ENCODE measurements at places on chromosomes 6 and 20.

GRCh38 chr6:29737707-29738630, 14.7 kb downstream of the HLA-F start:
- no peaks in the 10 kb centered on the region for H3K4me1 ChIP-seq
- H3K4me3 ChIP-seq = no peak overlapping the region

GRCh38 chr6:148842296-148843019, 95.6 kb downstream of the UST start:
- no peak overlapping the region for H3K4me3 ChIP-seq
- H3K27me3 ChIP-seq = no peaks in the 10 kb centered on the region
- no peaks in the 10 kb centered on the region for H3K4me1 ChIP-seq
- no peak overlapping the region for H3K27ac ChIP-seq
- no peak for DNase-seq

- H3K36me3 ChIP-seq = no peaks in the 10 kb centered on the region
- no peak overlapping the region for H3K27ac ChIP-seq
- no peaks in the 10 kb centered on the region for H3K4me1 ChIP-seq
Measured at GRCh38 chr6:132028029-132028428, 76.9 kb upstream of the CCN2 start.

GRCh38 chr20:14790771-14791620, 453.6 kb upstream of the FLRT3 start:
- H3K36me3 ChIP-seq = no peaks in the 10 kb centered on the region
- no peaks in the 10 kb centered on the region for H3K4me1 ChIP-seq
- no peaks in the 10 kb centered on the region for H3K27me3 ChIP-seq
- DNase-seq = no peak

DNA sequence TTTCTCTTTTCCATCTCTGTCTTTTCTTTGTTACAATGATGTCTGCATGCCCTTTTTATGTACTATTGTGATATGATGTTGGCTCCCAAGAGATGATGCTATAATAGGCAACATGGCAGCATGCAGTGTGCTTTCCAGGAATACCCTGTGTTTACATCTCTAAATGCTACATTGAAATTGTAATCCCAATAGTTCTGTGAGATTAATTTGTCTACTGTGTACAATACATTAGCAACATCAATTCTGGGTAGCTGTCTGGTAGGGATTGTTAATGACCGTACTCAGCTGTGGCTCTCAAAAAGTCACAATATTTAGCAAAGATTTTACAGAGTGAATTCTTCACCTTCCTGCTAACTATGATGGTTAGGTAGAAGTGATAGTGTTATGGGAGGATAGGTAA, 225.6 kb upstream of the MMS22L start:
- H3K27me3 ChIP-seq = no peaks in the 10 kb centered on the region
- H3K4me3 ChIP-seq = no peak overlapping the region
- no peak for DNase-seq
- H3K4me1 ChIP-seq = no peaks in the 10 kb centered on the region

- no peak overlapping the region for H3K27ac ChIP-seq
- no peaks in the 10 kb centered on the region for H3K27me3 ChIP-seq
- DNase-seq = no peak
- H3K4me1 ChIP-seq = no peaks in the 10 kb centered on the region
Measured at GRCh38 chr6:144714021-144714712, 429.0 kb downstream of the UTRN start.
